Activated CD8-positive, alpha-beta T cell treated with anti-CD3 and anti-CD28 coated beads, Interleukin-2, amount 10 ng/mL, durations not matched to agents 7 days and 5 days (primary cell): ENCODE measurements at places on chromosomes 11 and 22.

DNA sequence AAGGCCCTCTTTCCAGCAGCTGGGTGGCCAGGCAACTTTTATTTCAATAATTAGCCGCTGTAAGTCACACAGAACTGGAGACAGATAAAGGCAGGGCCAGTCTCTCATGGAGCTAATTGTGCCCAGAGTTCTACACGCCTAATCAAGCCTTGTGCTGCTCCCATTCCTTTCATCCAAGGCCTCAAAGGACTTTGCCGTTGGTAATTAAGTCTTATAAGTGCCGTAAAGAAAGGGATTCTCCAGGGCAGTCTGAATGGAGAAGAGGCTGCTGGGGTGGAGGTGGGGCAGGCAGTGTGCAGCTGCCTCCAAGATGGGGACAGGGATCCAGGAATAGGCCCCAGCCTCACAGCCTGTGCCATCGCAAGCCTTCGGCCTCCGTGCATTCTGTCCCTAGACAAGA is 357.9 kb downstream of the TENM4 start:
- H3K27ac ChIP-seq: no peak overlapping the region
- no peak for DNase-seq
- no peak overlapping the region for H3K4me3 ChIP-seq
- H3K27me3 ChIP-seq: no peaks in the 10 kb centered on the region
- no peaks in the 10 kb centered on the region for H3K36me3 ChIP-seq

- no peak overlapping the region for H3K4me3 ChIP-seq
- peaks cover 30% of the 10 kb centered on the region for H3K4me1 ChIP-seq
- H3K27ac ChIP-seq: no peak overlapping the region
- no peaks in the 10 kb centered on the region for H3K27me3 ChIP-seq
- peaks cover 1% of the 10 kb centered on the region for H3K36me3 ChIP-seq
Observed at GRCh38 chr22:42939451-42939881, 75.5 kb downstream of the PACSIN2 start.

- DNase-seq: no peak
- H3K36me3 ChIP-seq: peaks cover 57% of the 10 kb centered on the region
- no peaks in the 10 kb centered on the region for H3K27me3 ChIP-seq
- H3K4me3 ChIP-seq: no peak overlapping the region
- peaks cover 23% of the 10 kb centered on the region for H3K4me1 ChIP-seq
- H3K27ac ChIP-seq: peak overlapping the region; percentile 32
Observed at GRCh38 chr11:118596224-118597146, 10.9 kb upstream of the PHLDB1 start.

GRCh38 chr11:62472063-62472884 is 53.4 kb downstream of the SCGB1A1 start:
- no peak overlapping the region for H3K4me3 ChIP-seq
- H3K27me3 ChIP-seq: no peaks in the 10 kb centered on the region
- peaks cover 6% of the 10 kb centered on the region for H3K4me1 ChIP-seq

GRCh38 chr11:269146-269890 is 8.9 kb upstream of the NLRP6 start:
- H3K36me3 ChIP-seq: peaks cover 3% of the 10 kb centered on the region
- peak overlapping the region; percentile 75 for H3K4me3 ChIP-seq
- DNase-seq: peak; percentile 69
- H3K4me1 ChIP-seq: peaks cover 35% of the 10 kb centered on the region
- peak overlapping the region; percentile 92 for H3K27ac ChIP-seq
- peaks cover 2% of the 10 kb centered on the region for H3K27me3 ChIP-seq
